ENCODE measurements at places on chromosomes 12 and 14.
A peak's percentile ranks its signal among the peaks of the same experiment; 100 is the strongest.

DNA sequence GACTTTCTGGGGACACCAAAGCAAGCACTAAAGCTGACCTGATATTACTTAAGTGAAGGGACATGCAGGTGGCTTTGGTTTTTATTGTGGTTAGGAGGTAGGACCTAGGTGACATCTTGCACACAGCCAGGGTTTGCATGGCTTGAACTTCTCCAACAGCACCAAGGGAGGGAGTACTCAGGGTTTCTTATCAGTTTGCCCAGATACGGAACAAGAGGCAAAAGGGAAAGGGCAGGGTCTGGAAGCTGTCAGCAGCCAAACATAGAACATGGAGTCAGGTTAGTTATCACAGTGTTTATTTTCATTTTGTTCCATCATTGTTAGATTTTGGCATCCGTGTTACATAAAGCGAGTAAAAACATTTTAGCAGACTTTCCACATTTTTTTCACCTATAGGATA, 186.3 kb upstream of the CLEC14A start:
- no peak for DNase-seq

GRCh38 chr12:52575948-52576347, 2.3 kb upstream of the KRT74 start:
- no peak for DNase-seq

- DNase-seq, result no peak
Measured at GRCh38 chr12:108638997-108639822, 5.5 kb upstream of the SELPLG start.

GRCh38 chr14:24272467-24272866, 1.1 kb upstream of the RABGGTA start:
- DNase-seq, result no peak

DNA sequence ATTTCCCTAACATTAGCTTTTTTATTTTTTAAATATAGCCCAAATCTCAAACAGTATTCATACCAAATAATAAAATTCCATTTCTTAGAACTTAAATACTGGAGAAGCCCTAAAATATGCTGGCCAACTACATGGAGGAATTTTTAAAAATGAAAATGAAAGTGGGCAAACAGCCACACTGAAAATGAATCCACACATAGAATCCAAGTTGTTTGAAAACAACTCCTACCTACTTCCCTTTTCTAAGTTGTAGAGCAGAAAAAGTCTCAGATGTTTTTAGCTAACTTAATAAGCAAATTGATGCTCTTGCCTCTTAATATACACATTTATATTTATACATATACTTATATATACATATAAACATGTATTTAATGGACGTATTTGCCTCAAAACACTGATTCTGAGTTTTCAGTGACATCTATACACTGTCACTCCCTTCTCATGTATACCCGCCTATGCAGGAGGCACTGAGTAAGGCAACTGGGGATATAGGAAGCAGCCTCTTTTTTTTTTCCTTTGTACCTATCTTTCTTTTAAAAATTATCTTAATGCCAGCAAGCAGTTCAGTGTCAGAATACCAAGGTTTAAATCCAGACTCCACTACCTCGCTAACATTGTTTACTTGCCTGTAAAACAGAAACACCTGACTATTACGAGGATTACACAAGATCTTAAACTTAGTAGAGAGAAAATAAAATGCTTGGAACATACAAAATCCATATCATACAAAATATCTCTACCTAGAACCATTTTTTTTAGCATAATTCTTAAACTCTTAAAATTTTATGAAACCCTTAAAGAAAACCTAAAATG, 13.3 kb downstream of the DICER1 start:
- no peak for DNase-seq

DNA sequence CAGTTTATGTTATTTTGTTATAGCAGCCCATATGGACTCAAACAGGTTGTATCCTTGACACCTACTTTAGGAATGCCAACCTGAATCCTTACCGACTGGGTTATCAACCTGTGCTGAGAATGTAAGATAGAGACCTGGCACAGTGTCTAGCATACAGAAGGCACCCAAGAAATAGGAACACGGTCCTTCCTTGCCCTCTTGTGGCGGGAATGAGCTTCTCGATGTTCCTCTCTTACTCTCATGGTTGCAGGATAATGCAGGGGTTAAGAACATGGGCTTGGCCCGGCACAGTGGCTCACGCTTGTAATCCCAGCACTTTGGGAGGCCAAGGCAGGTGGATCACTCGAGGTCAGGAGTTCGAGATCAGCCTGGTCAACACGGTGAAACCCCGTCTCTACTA, 6.5 kb downstream of the C12orf43 start:
- peak; percentile 13 for DNase-seq

Data from astrocyte of the cerebellum (primary cell).